ENCODE measurements at places on chromosomes 7 and 10. TPM values are rescaled to one million over a fixed set of nuclear protein-coding genes. Genes with fewer than 3 reads are reported as not detected.

- no peak for DNase-seq
Measured at GRCh38 chr7:133846203-133846945, 280.8 kb upstream of the LRGUK start.

The TMEM270 gene
- not detected for total RNA-seq

The LIPM gene
- not detected for total RNA-seq

The GNAI1 gene
- 18.1 TPM for total RNA-seq

The KIAA1217 gene
- total RNA-seq: 94.5 TPM
